NCI-H446 treated with DMSO at 0.1 percent for 48 hours (cell line): ENCODE measurements at places on chromosomes 2 and 18.

DNA sequence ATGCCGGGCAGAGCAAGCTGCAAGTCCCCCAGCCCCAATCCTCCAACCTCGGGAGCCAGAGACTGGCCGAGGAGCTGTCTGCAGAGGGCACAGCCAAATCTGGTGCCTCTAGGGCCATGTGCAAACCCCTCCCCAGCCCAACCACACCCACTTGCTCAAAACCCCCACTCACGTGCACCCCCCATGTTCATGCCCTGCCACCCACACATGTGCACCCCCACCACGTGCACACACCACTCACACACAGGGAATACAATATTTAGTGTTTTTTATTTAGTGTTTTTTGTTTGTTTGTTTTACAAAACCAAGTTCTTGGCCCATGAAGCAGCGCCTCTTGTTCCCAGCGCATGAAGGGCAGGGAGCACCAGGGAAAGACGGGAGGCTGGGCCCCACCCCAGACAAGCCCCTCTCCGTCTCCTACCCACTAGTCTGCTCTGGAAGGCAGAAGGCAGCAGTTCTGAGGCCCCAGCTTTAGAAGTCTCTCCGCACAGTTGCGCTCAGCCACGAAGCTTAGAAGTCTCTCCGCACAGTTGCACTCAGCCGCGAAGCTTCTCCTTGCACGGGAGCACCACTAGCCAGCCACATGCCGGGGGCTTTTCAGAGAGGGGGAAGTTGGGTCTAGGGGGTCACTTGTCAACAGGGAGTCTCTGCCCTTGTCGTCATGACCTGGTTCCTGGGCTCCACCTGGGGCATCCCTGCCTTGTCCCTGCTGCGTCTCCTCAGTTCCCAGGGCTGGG, 276.1 kb upstream of the HDAC4 start:
- no peak for DNase-seq

- no peak for DNase-seq
Measured at GRCh38 chr2:68240446-68240845, 11.9 kb downstream of the PPP3R1 start.

- no peak for DNase-seq
Measured at GRCh38 chr18:13464432-13465123, 246.0 kb downstream of the LDLRAD4 start.

- no peak for DNase-seq
Measured at GRCh38 chr2:30162806-30163205, 16.0 kb downstream of the YPEL5 start.

DNA sequence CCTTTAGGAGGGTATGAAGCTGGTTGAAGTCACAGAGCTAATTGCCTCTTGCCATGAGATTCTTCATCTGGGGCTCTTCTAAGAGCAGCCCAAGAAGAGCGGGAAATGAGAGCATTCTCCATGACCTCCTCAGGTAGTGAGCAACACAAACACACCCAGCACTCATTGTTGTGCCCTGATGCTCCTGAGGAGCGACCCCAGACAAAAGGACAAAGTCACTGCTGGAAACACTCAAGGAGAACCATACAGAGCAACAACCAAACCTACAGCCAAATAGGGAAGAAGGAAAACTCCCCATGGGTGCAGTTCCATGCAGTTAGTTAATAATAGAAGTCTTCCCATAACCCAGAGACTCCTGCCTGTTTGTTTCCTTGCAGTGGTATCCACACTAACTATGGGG, 426.0 kb upstream of the CRIM1 start:
- no peak for DNase-seq

DNA sequence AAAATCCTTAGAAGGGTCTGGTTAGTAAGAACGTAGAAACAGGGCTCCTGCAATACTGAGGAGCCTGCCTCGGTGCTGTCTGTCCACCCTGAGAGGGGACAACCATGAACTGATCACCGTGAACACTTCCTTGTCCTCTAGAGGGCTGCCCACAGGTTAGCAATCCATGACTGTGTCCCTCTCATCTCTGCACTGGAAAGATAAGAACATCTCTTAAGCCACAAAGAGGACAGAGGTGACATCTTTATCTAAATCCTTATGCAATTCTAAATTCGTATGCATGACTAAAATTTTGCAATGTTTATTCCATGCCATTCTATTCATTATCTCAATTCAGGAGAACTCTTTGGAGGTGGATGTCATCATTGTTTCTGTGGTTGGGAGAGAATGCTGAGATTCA, 12.8 kb downstream of the EFR3B start:
- no peak for DNase-seq

- no peak for DNase-seq
Measured at GRCh38 chr2:127371037-127371436, 16.7 kb downstream of the MAP3K2 start.

DNA sequence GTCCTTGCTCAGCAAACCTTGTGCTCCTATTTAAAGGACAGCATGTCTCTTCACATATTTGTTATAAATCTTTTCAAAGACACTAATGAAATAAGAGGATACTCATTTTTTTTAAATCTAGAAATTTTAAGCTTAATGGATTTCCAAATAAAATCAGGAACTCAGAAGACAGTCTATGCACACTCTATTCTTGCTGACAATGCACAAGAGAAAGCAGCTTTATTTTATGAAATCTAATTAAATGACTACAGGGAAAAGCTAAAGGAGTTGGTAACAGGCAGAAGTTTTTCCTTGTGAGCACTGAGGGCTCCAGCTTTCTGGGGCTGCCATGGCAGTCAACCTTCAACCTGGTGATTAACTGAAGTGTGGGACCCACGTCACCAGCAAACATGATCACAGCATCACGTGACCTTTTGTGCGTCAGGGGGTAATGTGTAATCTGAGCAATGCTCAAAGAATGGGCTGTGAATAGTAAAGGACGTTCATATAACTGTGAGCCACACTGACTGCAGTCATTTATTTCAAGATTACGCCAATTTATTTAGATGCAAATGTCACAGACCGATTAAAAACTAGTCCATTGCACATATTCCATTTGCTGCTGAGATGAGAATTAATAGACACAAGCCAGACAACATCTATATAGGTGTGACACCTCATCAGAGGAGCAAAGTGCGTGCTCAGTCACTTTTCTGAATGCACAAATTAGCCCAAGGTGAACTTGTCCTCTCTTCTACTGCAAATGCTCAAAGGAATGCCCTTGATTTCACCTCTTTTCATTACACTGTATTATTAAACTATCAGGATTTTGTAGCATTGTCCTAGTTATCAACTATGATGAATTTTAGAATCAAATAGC, 11.6 kb upstream of the DNER start:
- DNase-seq, result no peak

GRCh38 chr2:9345997-9346396, 77.3 kb downstream of the ITGB1BP1 start:
- no peak for DNase-seq
